ELF-1 (cell line): ENCODE measurements at places on chromosomes 5 and 9.

- no peak for DNase-seq
Observed at GRCh38 chr9:80177949-80178480, 606.2 kb downstream of the TLE4 start.

DNA sequence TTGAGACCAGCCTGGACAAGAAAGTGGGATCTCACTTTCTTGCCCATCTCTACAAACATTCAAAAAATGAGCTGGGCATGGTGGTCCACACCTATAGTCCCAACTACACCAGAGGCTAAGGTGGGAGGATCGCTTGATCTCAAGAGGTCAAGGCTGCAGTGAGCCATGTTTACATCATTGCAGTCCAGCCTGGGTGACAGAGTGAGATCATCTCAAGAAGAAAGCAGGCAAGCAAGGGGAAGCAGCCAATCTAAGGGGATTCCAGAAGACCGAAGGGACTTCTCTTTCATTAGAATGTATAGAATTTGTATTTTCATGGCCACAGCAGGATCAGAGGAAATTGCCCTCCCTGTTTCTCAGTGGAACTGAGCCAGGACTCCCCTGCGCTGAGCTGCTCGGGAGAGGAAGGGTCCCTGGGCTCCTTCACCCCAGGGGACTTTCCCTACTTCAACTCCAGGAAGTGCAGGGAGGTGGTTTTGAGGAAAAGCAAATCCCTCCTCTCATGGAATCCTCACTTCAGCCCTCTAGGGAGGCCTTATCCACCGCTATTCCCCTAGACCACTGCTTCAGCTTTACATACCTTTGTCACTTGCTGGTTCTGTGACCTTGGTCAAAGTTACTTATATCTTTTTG lies 12.1 kb downstream of the WWC1 start:
- no peak for DNase-seq

- DNase-seq = no peak
Observed at GRCh38 chr5:83031381-83031780, 45.8 kb downstream of the TMEM167A start.

- DNase-seq = no peak
Observed at GRCh38 chr9:133120501-133121197, 391 bp downstream of the RALGDS start.

DNA sequence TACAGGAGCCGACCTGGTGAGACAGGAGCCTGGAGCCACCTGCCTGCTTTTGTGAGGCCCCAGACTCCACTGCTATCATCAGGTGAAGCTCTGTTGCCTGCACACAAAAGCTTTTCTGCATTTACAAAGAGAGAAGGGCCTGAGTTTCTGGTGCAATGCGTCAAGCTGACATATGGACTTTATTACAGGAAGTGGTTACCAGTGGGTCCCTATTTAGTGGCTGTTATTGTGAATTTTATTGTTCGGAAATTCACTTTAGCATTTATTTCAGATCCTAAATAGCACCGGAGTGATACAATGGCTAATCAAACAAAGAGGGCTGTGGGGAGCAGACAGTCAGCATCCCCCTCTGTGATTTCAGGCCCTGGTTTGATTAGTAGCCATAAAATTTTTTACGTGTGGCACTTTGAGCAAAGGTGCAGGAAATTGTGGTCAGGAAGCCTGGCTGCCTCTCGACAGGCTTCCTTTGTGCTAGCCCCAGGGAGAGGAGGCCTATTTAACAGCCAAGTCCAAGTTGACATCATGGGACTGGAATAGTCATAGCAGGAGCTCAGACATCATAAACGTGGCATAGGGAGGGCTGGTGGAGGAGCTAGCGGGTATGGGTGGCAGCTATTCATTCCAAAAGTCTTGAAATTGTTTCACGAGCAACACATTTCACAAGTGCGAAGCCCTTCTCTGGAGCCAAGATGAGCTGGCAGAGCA lies 8.4 kb downstream of the TGFBI start:
- DNase-seq = no peak

- no peak for DNase-seq
Observed at GRCh38 chr9:106531491-106531890, 331.5 kb upstream of the ZNF462 start.

DNA sequence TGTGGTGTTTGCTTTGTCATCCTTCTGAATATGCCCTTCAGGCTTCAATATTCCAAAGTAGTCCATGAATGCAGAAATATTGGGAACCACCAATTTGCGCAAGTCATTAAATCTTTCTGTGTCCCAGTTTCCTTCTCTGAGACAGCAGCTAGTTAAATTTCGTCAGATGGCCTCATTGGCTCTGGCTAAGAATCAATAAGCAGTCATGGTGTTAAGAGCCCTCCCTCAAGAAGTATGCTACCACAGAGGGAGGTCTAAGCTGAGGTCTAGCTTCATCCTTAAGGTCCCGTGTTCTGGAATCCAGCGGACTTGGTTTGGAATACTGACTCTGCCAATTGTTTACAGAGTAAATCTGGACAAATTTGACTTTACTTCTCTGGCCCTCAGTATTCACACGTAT lies 59.1 kb upstream of the C5orf58 start:
- no peak for DNase-seq

DNA sequence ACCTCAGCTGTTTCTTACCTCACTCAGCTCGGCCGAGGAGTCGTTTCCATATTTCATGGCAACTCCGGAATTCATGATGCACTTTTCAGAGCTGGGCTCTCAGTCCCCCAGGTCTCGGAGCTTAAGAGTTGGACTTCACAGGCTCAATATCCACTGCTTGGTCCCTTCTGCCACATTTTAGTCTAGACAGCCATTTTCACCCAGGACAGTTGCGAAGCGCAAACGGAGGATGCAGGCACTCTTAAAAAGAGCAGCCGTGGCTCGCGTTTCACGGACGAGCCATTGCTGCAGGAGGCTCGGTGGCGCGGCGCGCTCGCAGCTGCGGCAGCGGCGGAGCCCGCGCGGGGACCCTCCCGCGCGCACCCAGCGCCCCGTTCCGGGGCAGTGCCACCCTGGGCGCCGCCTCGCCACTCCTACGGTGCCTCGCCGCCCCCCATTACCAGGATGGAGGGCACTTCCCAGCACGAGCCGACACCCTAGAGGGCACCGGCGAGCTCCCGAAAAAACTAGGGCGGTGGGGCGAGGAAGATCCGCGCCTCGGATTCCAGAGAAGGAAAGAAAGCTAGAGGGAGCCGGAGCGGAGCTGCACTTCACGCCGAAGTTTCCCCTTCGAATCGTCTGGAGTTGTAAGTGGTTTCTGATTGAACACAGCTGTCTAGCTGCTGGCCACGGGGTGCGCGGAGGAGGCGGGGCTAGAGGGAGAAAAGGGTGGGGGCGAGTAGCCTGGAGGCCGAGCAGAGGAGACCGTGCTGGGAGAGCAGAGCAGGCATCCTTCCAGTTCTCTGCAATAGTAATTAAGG lies 140.3 kb downstream of the TSSK1B start:
- DNase-seq = peak; percentile 90

- DNase-seq = no peak
Observed at GRCh38 chr9:1013021-1013420, 36.6 kb downstream of the DMRT3 start.

GRCh38 chr5:13027874-13028273 lies 916.6 kb downstream of the DNAH5 start:
- no peak for DNase-seq

DNA sequence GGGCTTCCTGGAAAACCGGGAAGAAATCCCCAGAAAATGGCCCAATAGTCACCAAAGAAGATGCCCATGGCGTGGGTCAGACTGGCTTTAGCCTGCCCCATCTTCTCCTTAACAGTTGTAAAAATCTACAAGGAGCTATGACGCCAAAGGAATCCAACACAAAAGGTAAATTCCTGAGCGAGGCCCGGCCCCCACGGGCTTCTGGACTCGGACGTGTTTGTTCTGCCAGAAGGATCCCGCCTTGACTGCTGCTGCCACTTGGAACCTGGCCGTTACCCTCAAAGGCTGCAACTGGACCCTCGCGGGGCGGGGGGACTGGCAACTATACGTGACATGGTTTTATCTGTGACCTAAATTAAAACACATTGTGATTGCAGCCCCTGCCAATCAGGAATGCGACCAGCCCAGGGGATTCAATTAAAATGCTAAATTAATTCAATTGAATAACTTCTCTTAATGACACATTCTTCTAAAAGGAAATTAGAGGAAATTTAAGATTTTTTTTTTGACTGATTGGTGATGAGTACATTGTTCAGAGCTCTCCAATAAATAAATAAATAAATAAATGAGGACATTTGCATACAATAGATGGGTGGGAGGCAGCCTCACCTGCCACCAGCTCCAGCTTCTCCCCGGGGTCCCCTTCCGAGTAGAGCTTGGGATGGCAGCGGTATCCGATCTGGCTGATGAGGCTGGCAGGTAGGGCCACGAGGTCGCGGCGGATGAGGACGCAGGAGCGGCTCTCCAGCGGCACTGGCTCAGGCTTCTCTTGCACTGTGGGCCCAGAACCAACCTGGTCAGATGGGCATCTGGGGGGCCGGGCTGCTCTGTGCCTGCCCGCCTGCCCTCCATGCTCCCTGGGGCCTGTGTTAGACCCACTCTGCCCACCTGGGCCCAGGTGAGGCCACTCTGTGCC lies 54.7 kb upstream of the UBAC1 start:
- peak; percentile 64 for DNase-seq

DNA sequence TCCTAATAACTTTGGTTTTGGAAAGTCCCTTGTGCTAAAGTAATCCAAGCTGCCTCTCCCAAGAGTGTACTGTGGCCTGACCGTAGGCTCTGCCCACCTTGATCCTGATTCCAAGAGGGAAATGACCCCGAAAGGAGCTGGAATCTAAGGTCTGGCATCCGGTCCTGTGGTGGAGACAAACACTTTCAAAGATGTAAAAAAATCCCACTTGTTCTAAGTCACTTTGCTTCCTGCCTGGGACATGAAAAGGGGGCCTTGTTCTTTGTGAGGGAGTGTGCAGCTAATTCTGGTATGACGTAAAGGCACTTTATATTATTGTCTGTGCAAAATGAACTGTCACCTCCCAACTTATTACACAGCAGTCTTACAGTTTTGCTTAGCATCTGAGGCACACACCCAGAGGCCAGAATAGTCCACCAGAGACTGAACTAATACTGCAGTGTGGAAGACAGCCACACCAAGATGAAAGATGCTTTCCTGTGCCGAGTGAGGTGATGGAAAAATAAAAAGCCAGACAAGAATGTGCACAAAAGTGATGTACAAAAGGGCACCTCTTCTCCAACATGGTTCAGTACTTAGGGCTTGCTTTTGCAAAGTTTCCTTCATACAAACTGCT lies 128.7 kb downstream of the SLC12A2 start:
- no peak for DNase-seq

GRCh38 chr5:33675958-33676464 lies 215.8 kb downstream of the ADAMTS12 start:
- DNase-seq = no peak

DNA sequence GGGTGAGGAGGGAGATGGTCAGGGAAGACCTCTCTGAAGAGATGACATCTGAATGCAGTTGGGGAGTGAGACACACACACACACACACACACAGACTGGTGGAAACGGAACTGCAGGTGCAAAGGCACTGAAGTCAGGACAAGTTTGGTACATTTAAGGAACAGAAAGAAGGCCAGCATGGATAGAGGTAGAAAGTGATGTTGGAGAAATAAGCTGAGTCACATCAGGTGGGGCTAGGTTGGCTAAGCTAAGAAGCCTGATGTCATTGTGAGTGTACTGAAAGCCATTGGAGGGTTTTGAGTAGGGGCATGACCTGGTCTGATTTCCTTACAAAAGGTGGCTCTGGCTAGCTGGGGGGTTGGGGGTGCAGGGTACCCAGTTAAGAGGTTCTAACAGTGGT lies 3.1 kb downstream of the BSPRY start:
- no peak for DNase-seq

- peak; percentile 25 for DNase-seq
Observed at GRCh38 chr5:80569086-80569960, 757 bp downstream of the ANKRD34B start.

- no peak for DNase-seq
Observed at GRCh38 chr5:172773481-172774469, 2.8 kb upstream of the DUSP1 start.

DNA sequence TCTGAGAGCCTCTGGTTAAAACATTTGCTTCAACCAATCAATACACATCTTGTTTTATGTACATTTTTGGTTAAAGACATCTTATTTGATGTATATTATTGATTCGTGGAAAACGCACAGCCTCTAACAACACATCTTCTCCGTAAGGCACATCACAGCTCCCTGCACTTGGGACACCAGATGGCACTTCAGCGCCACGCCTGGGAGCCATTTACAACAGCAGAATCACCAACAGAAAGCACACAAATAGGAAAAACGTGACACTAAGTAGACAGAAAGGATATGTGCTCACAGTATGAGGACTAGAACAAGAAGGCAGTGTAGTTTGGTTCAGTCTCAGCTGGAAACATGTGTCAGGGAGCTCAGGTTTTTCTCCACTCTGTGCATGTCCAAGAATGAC lies 199.7 kb downstream of the ROR2 start:
- no peak for DNase-seq

GRCh38 chr9:128724744-128725211 lies 851 bp upstream of the ZDHHC12 start:
- DNase-seq = peak; percentile 98

DNA sequence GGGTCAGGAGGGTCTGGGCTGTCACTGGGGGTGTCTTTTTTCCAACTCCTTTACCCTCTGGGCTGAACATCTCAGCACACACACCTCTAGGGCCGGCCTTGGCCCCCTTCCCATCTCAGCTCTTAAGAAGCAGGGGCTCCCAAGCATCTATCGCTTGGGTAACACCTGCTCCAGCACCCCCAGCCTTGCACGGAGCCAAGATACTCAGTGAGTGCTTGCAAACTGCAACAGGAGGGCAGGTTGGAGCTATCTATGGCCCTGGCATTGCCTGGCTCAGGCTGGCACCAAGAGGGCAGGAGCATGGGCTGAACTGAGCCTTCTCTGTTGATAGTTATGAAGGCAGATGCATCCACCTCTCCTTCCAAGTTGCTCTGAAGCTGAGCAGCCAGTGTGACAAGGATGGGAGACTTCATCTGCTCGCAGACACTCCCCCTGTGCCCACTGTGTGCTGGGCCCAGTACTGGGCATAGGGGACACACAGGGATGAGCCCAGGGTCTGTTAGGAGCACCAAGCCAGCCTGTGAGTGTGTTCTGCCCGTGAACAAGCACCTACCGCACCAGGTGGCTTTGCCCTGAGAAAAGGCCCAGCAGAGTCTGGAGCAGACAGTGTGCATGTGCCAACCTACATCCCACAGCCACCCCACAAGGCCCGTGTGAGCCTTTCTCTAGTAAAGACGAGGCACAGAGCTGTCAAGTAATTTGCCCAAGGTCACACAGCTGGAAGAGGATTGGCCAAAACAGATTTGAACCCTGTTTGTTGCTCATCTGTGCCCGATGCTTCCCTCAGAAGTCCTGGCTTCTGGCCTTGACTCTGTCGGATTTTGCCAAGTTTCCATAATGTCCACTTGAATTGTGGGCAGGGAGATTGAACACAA lies 58.2 kb downstream of the PHF2 start:
- no peak for DNase-seq

DNA sequence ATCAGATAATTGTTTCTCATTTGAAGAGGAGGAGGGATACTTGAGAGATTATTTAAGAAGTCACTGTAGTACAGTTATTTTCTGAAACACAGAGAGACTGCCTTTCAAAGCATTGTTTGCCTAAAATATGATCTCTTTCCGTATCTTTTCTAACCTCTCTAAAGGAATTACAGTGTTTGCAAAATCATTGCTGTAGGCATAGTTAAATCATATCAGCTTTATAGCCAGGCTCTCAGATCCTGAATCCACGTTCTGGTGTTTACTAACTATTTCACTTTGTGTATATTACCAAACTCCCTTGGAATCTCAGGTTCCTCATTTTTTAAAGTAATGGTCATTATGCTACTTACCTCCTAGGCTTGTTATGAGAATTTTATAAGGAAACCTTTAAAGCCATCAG lies 1151.6 kb upstream of the CDH9 start:
- no peak for DNase-seq
